ENCODE measurements at places on chromosomes 6 and 20.

GRCh38 chr6:166538297-166539010 lies 48.0 kb downstream of the RAMACL start:
- DNase-seq = no peak

DNA sequence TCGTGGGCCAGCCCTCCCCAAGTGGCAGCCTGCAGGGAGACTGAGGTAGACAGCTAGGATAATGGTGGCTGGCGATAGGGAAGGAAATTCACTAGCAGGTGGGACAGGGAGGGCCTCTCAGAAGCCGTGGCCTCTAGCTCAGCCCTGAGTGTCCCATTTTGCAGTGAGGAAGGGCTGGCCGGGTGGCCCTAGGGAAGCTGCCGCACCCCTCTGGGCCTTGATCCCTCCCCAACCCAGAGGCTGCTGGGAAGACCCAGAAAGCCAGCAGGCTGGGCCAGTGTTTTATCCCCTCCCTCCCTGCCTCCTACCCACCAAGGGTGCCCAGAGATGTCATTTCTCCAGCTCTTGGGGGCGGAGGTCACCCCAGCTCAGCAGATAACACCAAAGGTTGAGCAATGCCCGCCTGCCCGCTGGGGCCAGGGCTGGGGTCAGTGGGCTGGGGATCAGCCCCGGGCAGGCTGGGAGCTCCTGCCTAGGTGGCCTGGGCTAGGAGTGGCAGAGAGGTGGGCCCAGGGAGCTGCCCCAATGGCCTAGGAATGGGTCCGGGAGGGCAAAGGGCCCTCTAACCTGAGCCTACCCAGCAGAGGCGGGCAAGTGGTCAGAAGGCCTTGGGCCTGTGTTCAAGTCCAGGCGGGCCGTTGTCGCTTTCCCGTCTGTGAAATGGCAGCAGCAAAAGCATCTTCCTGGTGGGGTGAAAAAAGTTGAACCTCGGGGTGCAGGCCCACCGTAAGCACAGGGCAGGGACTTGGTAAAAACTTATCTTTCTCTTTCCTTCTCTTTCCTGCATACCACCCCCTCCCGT lies 1.6 kb upstream of the CEBPB start:
- DNase-seq = no peak

DNA sequence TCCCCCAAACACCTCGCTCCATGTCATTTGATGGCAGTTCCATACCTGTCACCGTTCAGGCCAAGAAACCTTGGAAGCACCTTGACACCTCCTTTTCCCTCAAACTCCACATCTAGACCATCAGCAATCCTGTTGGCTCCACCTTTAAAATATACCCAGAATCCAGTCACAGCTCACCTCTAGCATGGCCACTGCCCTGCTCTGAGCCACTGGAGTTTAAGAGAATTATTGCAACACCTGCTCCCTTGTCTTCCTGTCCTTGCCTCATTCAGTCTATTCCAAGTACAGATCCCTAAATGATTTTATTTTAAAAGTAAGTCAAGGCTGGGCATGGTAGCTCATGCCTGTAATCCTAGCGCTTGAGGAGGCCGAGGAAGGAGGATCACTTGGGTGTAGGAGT lies 11.6 kb upstream of the TRIB3 start:
- no peak for DNase-seq

DNA sequence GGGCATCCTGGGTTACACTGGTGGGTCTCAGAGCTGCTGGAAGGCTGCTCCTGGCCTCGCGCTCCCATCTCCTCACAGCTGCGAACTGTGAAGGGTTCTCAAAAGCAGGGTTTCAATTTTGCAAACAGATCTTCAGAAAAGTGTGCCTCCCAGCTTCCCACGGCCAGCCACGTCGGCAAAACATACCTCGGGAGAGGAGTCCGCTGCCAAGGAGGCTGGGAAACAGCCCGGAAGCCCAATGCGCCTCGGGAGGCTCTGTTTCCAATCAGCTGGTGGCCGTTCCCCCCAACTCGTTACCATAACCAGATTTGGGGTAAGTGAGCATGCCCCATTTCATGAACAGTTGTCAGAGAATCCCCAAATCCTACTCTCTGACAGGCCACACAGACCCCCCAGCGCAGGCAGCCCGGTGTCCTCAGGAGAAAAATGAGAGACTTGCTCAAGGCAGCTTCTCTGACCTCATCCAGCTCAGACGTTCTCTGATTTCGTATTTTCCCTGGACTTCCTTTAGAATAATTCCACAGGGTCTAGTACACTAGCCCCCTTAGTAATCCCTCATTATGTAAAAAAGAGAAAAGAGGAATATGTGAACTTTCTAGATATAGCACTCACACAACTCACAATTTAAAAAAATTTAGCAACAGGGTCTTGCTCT lies 98.4 kb downstream of the SNX5 start:
- no peak for DNase-seq

DNA sequence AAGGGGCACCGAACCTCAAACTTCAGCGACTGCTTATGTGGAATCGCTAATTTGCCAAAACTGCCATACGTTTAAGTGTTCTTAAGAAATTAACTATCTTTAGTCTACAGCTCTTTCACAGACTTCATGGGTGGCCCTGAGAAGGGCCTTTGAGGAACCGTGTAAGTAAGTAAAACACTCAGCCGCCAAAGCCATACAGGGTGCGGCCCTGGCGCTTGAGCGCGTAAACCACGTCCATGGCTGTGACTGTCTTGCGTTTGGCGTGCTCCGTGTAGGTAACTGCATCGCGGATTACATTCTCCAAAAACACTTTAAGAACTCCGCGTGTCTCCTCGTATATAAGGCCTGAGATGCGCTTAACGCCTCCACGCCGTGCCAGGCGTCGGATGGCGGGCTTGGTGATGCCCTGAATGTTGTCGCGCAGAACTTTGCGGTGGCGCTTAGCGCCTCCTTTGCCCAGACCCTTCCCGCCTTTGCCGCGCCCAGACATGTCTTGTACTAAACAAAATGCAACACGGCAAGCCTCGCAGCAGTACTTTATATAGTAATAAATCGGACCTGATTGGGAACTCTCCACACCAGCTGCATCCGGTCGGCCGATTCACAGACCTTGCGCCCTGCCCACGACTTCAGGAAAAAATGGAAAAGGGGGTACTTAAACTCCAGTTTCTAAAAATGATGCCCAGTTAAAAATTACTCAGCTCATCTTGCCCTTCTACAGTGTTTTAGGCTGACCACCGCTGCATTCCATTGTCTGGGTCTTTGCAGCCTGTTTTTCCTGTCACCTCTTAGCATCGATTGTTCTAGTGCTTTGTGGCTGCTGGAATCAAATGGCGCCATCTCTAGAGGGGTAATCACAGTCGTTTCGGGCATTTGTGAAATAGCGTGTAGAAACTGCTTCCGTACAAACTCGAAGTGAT lies 38.9 kb downstream of the OR2B2 start:
- DNase-seq = peak; percentile 52

DNA sequence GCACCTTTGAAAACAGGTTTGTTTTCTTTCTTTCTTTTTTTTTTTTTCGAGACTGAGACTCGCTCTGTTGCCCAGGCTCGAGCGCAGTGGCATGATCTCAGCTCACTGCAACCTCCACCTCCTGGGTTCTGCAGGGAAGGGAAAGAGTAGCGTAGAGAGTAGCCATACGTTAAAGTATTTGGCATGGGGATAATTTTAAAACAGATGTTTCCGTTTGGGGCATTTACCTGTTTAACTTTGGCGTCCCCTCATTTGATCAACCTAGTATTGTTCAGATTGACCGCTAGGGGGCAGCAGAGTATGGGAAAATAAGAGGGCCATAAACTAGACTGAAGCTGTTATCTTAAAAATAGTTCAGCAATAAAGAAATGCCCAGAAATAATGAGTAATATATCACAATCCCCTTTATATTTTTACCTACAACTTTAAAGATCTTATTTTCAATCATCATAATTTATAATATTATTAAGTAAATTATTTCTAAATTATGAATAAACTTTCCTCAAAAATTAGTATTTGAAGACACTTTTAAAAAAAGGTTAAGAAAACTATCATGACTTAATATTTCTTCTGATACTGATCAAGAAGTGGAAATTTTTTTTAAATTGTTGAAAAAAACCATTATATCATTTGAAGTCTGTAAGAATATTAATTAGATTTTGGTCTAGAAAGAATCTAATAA lies 7.6 kb upstream of the TAAR9 start:
- peak; percentile 50 for DNase-seq

GRCh38 chr6:11393713-11394627 lies 143.6 kb upstream of the TMEM170B start:
- DNase-seq = no peak

Data from stimulated activated CD4-positive, alpha-beta T cell treated with anti-CD3 and anti-CD28 coated beads, Interleukin-2, amount 100 ng/mL, for 4 hours (primary cell).